Substantia nigra (tissue), 51 donors: ENCODE measurements at places on chromosomes 1 and 21.

DNA sequence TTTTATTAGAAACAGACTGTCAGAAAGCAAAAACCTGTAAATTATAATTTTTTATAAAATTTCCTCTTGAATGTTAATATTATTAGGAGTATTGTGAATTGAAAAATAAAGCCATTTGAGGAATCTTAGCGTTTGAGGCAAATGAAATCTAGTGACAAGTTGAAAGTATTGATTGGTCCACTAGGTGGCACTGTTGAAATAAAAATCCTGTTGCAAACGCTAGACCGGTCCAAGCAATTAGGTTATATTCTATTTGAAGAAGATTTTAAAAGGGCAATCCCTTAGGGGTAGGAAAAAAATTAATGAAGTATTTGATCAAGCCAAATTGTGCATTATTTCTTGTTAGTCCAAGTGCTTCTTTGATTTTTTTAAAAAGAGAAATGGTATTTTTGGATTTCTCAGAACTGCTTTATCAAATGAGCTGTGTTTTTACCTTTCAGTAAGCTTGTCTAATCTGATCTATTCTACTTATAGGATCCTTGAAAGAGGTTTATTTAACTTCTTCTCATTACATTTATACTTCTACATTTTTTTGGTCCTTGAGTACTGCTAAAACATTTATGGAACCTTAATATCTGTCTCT, 57.7 kb downstream of the ATG4C start:
- DNase-seq: no peak

DNA sequence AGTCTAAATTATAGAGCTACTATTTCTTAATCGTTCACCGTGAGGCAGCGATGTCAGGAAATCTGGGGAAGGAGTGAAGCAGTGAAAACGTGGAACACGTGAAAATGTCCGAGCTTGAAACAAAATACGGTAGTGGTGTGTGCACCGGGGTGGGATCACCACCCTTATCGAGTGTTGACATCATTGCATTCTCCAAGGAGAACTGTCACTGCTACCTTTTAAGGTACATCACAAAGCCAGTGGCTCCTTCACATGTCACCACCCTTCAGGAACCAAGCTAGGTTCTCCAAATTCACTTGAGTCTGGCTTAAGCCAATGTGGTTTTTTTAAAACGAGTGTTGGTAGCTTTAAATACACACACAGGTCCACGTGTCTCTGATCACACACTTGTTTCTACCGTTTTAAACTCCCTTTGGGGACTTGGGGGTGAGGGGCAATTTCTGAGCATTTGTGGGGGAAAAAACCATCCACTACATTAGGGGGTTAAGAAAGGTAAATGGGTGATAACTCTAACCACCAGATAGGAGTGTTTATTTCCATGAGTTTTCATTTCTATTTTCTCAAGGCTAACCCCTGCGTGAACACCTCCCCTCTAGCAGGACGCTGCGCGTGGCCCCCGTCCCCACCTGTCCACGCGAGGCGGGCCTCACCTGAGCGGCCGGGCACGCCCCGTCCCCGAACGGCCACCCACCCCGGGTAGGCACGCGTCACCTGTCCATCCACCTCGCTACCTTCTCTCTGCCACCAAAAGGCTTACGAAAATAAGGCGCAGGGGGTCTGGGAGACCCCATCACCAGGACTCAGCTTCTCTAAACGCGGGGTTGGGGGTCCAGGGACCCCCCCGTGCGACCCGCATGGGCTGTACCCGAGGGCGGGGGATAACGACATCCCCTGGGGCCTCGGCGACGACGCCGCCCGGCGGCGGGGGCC, 978 bp downstream of the PRDM15 start:
- DNase-seq: no peak

DNA sequence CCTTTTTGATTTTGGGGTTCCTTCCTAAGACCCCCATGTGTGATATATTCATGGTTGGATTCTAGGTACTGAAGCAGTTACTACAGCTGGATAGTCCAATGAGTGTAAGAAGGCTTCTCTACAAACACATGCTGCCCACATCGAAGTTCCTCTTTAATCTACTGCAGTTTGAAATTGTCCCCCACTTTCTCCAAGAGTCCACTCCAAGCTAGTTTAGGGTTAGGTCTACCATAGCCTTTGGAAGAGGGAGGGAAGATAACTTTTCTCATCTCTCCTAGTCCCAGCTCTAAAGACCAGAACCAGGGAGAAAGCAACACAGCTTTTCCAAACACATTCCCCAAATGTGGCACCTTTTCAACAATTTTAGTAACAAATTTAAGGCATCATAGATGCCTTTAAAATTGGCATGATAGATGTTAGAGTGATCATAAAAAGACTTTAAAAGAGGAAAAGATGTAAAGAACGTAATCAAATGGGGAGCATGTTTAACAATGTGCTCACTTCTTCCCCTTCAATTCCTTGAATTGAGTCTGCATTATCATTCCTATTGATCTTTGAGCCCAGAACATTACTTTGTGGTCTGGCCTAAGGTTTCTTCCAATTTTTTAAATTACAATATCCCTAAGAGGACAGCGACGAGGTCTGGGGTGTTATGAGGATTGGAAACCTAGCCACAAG, 1.0 kb upstream of the EXO1 start:
- DNase-seq: no peak

GRCh38 chr1:11847667-11848372, at the start of gene NPPA:
NPPA (minus strand) TSS chr1:11847783; CDS start chr1:11847684, 99 bp downstream.
- DNase-seq: no peak

DNA sequence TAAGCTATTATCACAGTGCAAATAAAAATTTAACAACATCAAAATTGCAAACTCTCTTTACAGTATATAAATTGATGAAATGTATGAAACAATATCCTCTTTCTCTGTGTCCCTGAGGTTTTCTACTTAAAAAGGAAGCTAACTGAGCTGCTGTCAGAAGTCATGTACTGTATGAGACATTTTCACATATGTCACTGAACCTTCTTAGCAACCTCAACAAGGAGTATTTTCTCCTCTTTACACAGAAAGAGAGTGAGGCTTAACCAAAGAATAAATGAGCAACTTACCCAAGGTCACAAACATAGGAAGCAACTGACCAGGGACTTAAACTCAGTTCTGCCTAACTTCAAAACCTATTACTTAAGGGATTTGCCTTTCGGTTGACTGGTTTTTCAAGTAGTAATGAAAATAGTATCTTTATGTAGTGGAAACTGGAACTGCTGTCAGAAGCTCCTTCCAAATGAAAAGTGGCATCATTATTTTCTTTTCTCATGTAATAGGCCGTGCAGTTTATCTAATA, 288.9 kb downstream of the LRRIQ3 start:
- DNase-seq: no peak

- no peak for DNase-seq
Measured at GRCh38 chr1:52900402-52900801, 21.1 kb downstream of the ECHDC2 start.

GRCh38 chr1:66779475-66780078, 21.5 kb downstream of the INSL5 start:
- no peak for DNase-seq

DNA sequence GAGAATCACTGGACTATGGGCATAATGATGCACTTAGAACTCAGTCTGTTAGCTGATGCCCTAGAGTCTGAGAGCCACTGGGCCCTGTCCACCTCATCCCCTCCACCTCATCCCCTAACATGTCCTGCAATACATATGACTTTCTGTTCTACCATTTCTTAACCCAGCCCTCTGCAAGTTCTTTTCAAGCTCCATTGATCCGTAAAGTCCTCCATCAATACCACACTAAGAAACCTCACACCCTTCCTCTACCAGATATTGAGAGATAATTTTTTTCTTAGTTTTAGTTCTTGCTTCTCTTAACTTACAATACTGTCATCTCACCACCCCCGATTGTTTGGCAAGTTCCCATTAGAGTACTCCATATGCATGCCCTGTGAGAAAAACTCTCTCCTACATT, 22.1 kb downstream of the FCRL4 start:
- DNase-seq: no peak

- no peak for DNase-seq
Measured at GRCh38 chr1:50949286-50949982, 10.6 kb downstream of the FAF1 start.

DNA sequence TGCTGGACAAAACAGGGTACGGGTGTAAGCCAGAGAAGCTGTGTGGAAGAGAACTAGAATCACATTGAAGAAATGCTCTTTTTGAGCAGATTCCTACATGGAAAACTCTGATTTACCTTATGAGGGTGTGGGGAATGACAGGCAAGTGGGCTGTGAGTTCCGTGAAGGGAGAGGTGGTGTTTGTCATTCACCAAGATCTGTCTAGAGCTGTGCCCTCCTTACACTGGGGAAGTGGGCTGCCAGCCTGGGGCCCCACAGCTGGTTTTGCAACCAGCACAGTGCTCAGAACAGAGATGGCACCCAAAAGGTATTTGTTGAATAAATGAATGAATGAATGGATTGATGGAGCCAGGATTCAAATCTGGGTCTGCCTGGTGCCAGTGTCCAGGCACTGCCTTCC, 10.4 kb downstream of the RCAN1 start:
- no peak for DNase-seq

GRCh38 chr1:156640842-156641706, 843 bp upstream of the BCAN start:
- DNase-seq: no peak

DNA sequence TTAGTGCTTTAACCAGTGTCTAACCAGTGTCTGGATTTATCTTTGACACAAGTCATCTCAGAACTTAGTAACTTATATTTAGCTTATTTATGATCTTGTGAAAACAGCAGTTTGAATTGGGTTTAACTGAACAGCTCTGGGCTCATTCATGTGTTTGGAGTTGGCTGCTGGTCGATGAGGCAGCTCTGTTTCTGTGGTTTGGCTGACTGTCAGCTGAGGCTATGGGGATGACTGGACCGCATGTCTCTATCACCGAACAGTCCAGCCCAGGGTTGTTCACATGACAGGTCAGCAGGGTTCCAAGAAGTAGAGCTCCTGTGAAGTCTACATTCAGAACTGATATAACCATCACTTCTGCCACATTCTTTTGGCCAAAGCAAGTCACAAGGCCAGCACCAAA, 29.1 kb upstream of the C21orf91 start:
- DNase-seq: peak; percentile 24

GRCh38 chr21:33412832-33413519, 9.8 kb downstream of the IFNGR2 start:
- no peak for DNase-seq

DNA sequence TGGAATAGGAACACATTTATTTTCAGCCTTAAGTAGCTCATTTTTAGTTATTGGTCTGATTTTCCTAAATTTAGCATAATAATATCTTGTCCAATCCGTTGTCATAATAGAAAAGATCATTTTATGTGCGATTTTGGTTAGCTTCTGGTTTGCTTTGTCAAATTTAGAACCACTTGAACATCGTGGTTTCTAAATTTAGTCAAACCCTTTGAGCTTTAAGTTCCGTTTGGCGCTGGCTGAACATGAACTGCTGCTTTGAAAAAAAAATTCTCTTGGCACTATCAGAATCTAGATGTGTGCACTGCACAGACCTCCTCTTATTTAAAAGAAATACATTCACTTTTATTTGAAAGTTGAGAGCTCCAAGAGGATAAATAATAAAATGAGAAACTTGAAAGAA, 370.6 kb downstream of the PTPRC start:
- DNase-seq: no peak
